ENCODE measurements at places on chromosomes 5 and 9.

DNA sequence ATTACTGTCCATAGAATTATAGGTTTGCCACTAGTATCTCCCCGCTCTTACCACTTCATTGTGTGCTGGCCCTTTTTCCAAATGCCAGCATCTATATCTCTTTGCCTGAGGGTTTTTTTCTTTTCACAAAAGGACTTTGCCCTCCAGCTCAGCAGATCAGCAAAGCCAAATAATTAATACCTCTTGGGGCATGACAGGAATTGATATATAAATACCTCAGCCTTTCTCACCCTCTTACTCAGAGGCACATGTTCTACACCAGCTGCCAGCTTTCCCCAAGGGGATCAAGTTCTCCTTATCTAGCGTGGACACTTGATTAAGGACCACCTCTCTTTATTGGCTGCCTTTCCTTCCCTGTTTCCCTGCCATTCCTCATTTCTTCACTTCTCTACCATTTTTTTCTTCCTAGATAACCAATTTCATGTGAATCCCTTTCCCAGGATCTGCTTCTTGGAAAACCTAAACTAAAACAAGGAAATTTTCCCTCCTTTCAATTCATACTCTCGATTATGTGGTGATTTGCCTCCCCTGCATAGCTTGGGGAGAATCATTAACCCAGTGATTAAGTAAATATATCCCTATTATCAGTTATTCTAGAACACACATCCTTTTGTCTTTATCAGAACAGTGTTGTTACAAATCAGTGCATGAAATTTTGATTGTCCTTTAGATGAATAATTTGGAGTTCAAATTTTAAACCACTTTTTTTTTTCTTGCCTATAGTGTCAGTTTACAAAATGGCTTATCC is 6.9 kb upstream of the NUDT12 start:
- DNase-seq: peak; percentile 42

GRCh38 chr9:35746583-35746982 is 2.4 kb downstream of the GBA2 start:
- DNase-seq: no peak

GRCh38 chr5:75617736-75618352 is 6.6 kb downstream of the ANKDD1B start:
- DNase-seq: no peak

GRCh38 chr5:66130493-66130892 is 13.6 kb upstream of the SREK1 start:
- no peak for DNase-seq

DNA sequence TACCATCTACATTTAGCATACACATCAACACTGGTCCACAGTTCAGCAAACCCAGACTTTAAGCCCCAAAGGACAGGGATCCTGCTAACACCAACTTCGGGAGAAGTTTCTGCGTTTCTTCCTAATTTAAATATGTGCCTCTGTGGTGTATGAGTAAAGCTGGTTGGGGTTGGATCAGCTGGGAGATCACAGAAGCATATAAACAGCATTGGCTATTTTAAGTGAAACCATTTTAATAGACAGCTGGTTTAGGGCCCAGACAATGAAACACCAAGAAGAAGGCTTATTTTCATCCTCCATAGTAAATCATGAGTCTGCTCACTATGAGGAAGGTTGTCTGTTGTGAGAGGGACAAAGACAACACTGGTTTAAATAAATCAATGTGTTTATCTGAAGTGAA is 11.3 kb downstream of the EBF1 start:
- DNase-seq: no peak

GRCh38 chr9:130962418-130963316 is 23.6 kb upstream of the FIBCD1 start:
- peak; percentile 96 for DNase-seq

- peak; percentile 56 for DNase-seq
Measured at GRCh38 chr5:147628058-147628895, 118.4 kb upstream of the DPYSL3 start.

- no peak for DNase-seq
Measured at GRCh38 chr5:4374866-4375265, 765.3 kb upstream of the ADAMTS16 start.

GRCh38 chr5:150615141-150615699 is 25.2 kb upstream of the SYNPO start:
- DNase-seq: no peak

Data from kidney glomerular epithelial cell (primary cell).